ENCODE measurements at places on chromosomes 3 and 15.

DNA sequence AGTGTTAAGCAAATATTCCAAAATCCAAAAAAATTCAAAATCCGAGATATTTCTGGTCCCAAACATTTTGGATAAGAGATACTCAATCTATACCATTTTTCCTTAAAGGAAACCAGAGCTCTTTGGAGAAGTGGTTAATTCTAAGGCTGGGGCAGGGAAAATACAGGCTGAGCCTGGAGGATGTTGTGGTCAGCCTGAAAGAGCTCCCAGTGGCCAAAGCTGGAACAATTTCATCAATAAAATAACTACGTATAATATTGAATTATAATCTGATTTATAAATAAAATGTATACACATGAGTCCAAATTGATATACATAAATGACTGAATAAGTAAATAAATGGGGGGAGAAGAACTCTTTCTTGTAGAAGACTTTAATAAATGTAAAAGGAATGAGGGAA is 24.6 kb downstream of the PPARG start:
- DNase-seq = no peak

- no peak for DNase-seq
Observed at GRCh38 chr15:63042877-63043334, 359 bp downstream of the TPM1 start.

GRCh38 chr3:132841621-132842020 is 119.4 kb upstream of the NPHP3 start:
- no peak for DNase-seq

DNA sequence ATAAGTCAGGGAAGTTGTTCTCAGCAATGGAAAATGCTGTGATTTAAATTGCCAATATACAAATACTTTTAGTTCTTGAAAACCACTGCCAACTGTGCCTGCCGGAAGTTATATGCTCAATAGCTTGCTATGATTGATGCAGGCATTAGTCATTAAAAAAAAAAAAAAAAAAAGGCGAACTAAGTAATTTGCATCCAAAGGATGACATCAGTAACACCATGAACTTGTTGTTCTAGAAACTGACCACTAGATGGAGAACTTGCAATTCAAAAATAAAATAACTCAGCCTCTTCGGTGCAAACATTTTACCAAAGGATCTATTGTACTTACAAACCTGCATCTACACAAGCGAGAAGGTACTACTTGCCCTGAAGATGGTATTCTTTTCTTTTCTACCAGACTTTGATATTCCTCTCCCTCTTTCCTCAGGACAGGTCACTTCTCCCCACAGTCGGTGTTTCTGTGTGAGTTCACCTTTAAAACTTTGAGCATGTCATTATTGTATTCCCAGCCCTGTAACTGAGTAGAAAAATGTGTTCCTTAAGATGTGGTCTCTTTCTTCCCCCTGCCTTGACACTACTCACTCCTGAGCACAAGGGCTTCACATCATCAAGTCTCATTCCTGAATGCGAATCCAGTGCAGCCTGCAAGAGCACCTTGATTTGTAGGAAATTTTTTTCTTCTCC is 115.0 kb upstream of the VEPH1 start:
- DNase-seq = no peak

DNA sequence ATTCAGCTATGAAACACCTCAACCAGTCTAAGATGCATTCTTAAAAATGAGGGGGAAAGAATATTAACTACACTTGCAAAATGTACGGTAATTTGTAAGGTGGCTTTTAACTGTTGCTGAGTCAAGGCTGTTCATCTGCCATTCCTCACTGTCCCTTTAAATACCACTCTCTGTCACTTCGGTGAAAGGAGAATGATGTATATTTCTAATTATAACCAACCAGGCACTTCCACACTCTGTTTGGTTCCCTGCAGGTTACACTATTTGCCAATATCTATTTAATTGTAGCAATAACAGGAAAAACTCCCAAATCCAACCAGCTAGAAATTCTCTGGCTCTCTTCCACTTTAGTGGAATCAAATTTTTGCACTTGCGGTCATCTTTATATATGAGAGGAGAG is 70.5 kb upstream of the SLCO3A1 start:
- no peak for DNase-seq

- no peak for DNase-seq
Observed at GRCh38 chr15:39406485-39406884, 174.4 kb upstream of the THBS1 start.

DNA sequence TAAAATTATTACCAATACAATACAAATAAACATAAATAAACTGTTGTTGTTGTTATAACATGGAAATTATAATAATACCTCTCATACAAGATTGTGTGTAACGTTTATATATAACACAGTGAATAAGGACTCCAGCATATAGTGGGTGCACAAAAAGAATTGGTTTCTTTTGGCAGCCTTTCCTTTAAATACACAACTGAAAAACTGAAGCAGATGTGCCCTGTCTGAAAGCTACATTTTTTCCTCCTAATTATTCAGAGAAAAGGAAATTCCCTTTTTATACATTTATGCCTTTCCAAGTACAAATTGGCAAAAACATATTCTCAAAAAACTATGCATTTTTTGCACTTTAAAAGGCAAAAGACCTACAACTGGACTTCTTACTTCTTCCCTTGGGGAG is 928.9 kb upstream of the NR2F2 start:
- DNase-seq = no peak

DNA sequence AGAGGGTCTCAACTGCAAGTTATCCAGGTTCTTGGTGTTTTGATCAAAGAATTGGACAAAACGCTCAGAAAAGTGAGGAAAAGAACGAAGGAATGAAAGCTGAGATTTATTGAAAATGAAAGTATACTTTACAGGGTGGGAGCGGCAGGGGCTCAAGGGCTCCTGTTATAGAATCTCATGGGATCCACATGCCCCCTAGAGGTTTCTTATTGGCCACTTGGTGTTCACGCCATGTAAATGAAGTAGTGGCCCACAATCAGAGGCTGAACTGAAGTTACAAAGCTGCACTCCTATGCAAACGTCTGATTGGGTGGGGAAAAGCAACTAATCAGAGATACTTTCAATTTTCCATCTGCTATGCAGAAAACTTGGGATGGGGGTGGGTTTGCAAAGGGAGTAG is 216.7 kb downstream of the PTPRG start:
- DNase-seq = no peak

Data from activated naive CD8-positive, alpha-beta T cell treated with anti-CD3 and anti-CD28 coated beads for 36 hours (primary cell).